SW480 (cell line): ENCODE measurements at places on chromosomes 1 and 21.

DNA sequence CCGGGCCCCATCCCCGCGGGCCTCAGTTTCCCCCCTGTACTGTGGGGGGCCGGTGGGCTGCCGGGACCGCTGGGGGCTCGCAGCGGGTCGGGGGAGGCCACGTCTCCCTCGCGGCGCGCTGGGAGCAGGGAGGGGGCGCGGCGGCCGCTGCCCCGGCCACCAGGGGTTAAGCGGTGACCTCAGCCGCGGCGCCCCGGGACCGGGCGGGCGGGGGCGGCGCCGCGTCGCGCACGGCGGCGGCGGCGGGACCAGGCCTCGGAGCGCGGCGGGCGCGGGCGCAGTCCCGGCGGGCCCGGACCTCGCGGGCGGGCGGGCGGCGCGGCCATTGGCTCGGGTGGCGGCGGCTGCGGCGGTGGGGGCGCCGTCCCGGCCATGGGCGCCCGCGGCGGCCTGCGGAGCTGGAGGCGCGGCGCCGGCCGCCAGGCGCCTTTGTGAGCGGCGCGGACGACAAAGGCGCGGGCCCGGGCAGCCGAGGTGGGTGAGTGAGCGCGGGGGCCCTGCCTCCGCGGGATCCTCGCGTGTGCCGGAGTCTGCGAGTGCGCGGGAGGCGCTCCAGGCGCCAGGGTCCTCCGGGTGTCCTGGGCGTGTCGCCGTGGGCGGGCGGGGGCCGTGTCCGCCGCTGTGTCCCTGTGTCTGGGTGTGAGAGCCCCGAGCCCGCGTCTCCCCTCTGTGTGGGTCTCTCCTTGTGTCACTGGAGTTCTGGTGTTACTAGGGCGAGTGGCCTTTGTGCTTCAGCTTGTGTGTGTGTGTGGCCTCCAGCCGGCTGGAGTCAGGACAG is at the start of gene ARHGEF10L:
Gene ARHGEF10L (plus strand): TSS at position 222 of the 778 bp plus-strand sequence. CDS start 40,898 bp downstream, outside the sequence.
- DNase-seq = no peak

DNA sequence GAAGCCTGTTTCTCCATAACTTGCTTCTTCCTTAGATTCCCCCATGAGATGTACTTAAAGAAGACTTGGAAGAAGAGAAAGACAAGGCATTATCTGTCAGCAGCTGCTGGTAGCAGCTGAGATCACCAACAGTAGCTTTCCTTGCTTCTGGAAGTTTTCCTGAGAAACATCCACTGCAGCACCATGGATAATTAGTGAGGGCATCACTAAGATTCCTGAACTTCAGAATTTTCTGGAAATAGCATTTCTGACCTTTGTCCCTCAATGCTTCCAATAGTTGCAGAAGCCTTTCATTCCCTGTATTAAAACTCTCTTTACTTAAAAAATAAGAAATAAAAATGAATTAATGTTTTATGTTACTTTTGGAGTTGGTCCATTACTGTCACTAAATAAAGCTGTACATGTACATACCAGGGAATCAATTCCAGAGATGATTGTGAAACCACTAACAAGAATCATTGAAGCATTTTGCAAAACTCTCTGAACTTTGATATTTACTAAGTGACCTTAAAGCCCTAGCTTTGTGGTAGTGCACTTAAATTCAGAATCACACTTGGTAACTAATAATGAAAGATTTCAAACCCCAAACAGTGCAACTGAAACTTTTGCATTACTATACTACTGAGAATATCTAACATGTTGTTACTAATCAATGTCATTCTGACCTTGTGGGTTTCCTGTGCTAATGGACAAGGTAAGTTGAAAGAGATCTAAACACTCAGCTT is at the start of gene CFHR4:
Gene CFHR4 (plus strand): TSS at position 538 of the 725 bp plus-strand sequence. CDS start 99 bp downstream, at position 637.
- DNase-seq = no peak

DNA sequence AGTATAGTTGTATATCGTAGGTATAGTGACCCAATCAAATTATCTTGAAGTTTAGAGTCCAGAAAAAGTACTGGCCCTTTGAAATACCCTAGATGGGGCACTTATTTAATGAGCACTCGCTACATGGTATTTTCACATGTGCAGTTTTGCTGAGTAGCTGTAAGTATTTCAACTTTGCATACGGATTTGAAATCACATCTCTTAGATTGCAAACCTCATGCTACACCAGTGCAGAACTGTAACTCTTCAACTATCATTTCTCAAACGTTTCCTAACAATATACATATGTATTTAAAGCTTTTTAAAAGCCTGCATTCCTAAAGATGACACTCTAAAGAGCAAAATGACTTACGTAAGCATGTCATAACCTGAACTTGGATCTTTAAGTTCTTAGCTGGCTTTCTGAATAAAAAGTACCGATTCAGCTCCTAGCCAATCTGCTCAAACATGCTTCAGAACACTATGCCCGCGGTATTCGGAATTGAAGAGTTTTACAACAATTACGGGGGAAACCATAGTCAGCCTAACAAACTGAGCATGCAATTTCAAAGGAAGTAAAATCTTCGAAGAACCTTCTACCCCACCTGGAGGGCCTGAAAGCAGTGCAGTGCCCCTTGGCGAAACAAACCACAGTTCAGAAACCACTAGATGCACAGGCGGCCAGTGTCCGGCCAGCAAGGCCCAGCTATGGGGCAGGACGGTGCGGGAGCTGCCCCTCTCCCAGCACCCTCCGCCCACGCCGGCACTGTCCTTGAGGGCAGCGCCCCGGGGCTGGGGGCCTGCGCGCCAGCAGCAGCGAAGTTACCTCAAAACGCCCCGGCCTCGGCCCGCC is 863 bp downstream of the FH start:
- peak; percentile 16 for DNase-seq

- DNase-seq = no peak
Observed at GRCh38 chr21:44755227-44755626, 43.9 kb upstream of the TSPEAR start.

DNA sequence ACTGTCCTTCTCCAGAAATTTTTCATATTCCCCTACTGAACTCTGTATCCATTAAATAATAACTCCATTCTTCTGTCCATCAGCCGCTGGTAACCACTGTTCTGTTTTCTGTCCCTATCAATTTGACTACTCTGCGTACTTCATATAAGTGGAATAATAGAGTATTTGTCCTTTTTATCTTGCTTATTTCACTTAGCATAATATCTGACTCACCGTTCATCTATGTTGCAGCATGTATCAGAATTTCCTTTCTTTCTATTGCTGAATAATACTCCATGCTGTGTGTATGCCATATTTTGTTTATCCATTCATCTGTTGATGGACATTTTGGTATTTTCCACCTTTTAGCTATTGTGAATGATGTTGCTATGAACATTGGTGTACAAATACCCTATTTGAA is 71.9 kb downstream of the CEP350 start:
- DNase-seq = no peak

DNA sequence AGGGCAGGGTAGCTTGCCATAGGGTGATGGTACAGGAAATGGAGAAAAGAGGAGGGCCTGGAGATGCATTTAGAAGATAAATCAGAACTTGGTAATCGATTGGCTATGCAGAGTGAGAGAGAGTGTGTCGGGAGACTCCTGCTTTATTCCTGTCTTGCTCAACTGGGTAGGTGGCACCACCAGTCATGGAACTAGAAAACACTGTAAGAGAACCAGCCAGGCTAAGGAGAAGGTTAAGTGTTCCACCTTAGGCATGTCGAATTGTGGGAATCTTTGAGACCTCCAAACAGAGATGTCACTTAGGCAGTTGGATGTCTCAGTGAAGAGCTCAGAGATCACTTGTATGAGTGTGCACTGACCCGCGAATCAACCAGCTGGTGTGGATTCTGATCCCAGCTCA is 28.7 kb upstream of the RD3 start:
- DNase-seq = no peak

DNA sequence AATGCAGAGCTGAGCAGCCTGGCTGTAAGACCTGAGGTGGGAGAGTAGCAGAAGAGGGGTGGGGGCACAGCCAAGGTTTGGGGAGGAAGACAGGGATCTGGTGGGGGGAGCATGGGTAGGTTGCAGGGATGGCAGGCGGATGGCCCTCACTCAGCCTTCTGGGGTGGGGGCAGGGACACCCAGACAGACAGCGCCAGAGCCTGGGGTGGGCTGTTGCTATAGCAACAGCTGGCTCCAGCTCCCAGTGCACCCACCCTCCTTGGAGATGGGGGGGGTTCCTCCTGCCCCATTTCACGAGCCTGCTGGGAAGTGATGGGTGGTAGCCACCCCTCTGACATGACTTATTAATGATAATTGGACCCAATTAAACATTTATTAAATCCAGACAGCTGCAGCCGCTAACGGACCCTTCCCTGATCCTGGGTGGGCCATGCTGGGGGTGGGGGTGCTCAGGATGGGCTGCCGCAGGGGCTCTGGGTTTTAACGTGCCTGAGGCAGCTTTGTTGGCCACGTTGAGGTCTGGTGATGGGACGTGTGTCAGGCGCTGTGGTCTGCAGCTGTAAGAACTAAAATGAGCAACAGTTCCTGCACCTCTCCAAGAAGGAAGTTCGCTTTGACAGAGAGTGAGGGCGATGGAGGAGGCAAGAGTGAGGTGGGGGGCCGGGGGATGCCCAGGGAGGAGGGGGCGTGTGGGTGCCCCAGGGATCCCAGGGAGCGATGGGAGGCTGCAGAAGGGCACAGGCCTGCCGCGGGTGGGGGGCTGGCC is 19.4 kb downstream of the AGRN start:
- no peak for DNase-seq
